A549 treated with Mapracorat at 1 μM for 4 hours (cell line): ENCODE measurements at places on chromosomes 6 and 20. TPM values are rescaled to one million over a fixed set of nuclear protein-coding genes. Genes with fewer than 3 reads are reported as not detected.

The PGC gene
- total RNA-seq: not detected in 5 replicates

The DLL1 gene
- total RNA-seq: 0.12 to 0.35 TPM (median 0.15 TPM) in 5 replicates

The HSPA12B gene
- 0.25 to 0.74 TPM (median 0.53 TPM) in 5 replicates for total RNA-seq

The SLC16A10 gene
- 0.22 to 0.87 TPM (median 0.50 TPM) in 5 replicates for total RNA-seq

The GNAS-AS1 gene
- total RNA-seq: not detected in 5 replicates

The OLIG3 gene
- total RNA-seq: not detected in 5 replicates

The DUSP15 gene
- 0.52 to 1.4 TPM (median 1.1 TPM) in 5 replicates for total RNA-seq

The FILIP1 gene
- 0.15 to 0.53 TPM (median 0.32 TPM) in 5 replicates for total RNA-seq

The VIP gene
- not detected in 5 replicates for total RNA-seq

The CRISP3 gene
- total RNA-seq: not detected in 5 replicates

The RRBP1 gene
- 103 to 149 TPM (median 138 TPM) in 5 replicates for total RNA-seq

The BPI gene
- total RNA-seq: not detected in 5 replicates

The ADGB gene
- not detected in 5 replicates for total RNA-seq

The RGS19 gene
- total RNA-seq: 19.9 to 36.6 TPM (median 34.3 TPM) in 5 replicates

The THBD gene
- total RNA-seq: 79.7 to 106 TPM (median 93.0 TPM) in 5 replicates
